Astrocyte of the cerebellum (primary cell): ENCODE measurements at places on chromosomes 12 and 14.

GRCh38 chr14:106511800-106512198, 985.4 kb downstream of the TMEM121 start:
- no peak for DNase-seq

DNA sequence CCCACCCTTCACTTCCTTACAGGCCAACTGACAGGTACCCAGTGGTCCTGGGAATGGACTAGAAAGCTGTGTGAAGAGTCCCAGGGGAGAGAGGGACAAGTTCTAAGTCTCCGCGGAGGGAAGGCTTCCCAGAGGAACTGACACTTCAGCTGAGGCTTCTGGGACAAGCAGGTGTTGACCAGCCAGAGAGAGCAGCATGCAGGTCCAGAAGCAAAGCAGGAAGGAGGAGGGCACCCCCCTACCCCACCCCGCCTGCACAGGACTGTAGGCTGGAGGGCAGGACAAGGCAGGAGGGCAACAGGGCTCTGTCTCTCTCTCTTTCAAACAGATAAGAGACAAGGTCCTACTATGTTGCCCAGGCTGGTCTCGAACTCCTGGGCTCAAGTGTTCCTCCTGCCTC, 58.2 kb upstream of the CORO1C start:
- DNase-seq, result no peak

DNA sequence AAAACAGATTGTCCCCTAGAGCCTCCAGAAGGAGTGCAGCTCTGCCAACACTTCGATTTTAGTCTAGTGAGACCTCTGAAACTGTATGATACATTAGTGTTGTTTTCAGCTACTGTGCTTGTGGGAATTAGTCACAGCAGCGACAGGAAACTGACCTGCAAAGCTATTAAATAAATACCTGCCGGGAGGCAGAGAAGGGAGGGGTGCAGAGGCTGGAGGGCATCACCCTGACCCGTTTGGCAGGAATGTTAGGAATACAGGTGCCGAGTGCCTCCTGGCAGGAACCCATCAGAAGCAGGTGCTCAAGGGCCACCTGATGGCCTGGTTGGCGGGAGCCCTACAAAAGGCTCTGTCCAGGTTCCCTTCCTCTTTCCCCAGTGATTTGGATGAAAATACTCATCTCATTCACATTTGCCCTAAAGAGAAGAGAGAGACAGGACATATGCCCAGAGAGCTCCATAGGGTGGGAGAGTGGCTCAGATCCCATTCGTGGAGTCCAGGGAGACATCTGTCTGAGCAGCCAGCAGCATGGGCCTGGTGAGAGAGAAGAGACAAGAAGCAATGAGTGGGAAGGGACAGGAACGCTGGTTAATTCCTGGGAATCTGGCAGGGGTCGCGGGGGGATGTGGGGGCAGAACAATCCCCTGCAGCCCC, 44.6 kb downstream of the C14orf132 start:
- DNase-seq, result no peak

GRCh38 chr12:41228066-41228820, 40.1 kb downstream of the PDZRN4 start:
- no peak for DNase-seq

- no peak for DNase-seq
These were observed 295.7 kb downstream of the ADGRD1 start for GRCh38 chr12:131249246-131250027.

DNA sequence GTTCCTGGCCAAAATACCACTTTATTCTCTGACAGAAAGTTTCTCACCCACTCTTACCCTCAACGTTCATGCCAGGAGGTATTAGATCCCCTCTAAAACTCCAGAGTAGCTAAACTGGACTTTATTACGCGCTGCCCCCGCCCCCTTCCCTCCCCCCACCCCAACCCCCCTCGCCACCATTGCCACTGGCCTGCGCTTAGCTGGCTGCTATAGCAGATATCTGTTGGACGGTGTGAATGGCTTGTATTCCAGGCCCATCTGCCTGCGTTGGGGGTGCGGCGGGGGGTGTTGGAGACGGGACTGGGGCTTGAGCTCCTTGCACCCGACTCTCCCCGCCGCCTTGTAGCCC, 564 bp upstream of the THTPA start:
- no peak for DNase-seq

DNA sequence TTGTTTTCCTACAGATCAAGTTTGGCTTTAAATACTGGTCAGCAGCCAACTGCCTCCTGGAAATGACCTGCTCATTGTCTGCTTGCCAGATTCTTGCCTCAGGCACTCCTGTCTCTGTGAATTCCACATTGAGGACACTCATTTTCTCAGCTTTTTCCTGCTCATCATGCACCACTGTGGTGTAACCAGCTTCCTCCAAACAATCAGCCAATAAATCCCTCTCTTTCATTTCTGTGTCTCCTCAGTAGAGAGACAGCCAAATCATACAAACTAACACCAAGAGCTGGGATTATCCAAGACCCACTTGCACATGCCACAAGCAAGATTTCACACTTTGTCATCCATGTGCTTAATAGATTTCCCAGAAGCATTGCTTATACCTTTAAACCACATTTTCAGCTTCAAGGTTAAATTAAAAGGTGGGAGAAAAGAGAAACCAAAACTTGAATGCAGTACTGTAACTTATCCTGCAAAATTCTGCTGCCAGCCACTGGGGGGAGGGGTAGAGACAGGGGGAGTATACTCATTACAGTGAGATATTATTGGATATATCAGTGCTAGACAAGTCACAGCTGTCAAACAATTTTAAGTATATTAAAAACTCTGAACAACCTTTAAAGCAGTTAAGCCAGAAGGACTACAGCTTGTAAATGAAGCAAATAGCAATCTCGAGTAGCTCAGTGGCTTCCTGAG, 105.0 kb downstream of the PPP2R5E start:
- DNase-seq, result peak; percentile 95

DNA sequence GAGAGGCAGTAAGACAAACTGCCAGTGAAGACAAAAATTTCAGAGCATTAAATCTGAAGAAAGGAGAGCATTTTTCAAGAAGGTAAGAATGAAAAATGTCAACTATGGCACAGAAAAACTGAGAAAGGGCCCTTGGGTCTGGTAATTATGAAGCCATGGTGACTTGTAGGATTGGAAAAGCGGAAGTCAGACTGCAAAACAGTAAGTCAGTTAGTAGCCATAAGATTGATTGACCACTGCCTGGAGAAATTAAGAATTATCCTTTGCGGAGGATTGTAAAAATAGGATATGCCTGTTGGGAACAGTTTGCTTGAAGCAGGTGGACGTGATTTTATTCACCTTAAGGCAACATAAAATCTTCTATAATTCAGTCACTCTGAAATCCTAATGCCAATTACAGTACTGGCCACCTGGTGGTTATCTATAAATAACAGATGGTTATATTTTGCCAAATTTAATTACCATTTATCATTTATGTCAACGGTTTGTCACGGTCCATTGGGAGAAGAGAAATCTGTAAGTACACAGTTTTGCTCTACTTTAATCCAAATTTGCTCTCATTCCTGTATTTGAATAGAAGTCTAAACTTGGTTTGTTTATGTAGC, 127.1 kb upstream of the CNTN1 start:
- DNase-seq, result no peak

DNA sequence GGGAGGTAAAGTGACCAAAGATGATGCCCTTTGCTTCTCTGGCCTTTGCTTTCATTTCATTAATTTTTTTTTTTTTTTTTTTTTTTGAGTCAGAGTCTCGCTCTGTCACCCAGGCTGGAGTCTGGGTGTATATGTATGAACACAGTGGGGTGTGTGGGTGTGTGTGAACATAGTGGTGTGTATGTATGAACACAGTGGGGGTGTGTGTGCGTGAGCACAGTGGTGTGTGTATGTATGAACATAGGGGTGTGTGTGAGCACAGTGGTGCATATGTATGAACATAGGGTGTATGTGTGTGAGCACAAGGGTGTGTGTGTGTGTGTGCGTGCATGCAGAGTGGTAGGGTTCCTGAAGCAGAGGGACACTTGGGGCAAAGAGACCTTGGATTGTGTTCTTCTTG, 9.6 kb downstream of the KLC1 start:
- DNase-seq, result no peak

GRCh38 chr12:112598626-112599025, 179.9 kb downstream of the PTPN11 start:
- DNase-seq, result no peak

GRCh38 chr12:116244001-116244400, 33.5 kb downstream of the MED13L start:
- DNase-seq, result no peak

- no peak for DNase-seq
These were observed at the start of gene FOXN4 for GRCh38 chr12:109308534-109309380. Gene FOXN4, minus strand, starts transcription at chr12:109309284. Its CDS starts 963 bp downstream, at chr12:109308321.

GRCh38 chr12:1821805-1822204, 1.4 kb downstream of the LRTM2 start:
- no peak for DNase-seq

GRCh38 chr12:6946033-6946919, 2.5 kb downstream of the C12orf57 start:
- no peak for DNase-seq

DNA sequence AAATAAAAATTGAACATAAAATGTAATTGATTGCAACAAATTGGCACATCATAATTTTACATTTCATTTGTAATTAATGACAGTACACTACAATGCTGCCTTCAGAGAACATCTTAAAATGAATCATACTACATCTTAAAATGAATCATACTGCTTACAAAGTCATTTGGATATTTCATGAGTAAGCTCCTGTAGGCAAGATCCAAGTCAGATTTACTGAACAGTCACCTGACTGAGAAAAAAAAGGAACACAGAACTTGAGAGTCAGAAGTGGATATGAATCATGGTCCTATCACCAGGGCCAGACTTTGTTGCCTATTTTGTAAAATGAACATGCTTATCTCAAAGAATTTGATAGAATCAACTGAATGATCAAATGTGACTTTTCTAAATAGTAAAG, 32.7 kb upstream of the FBLN5 start:
- peak; percentile 69 for DNase-seq

DNA sequence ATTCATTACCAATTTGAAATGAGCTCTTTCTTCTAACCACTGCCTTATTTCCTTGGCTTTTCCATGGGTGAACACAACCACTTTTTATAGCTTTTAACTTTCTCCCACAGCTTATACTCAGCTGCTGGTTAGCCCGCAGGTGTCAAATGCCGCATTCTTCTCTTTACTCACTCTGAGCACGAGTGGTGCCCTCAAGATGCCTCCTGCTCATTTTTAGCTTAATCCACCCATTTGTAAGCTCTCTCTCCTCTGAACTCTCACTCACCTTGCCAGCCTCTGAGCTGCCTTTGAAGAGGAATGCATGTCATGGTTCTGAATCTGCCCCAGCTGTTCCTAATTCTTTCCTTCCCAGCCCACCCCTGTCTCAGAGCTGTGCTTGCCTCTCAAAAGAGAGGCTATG, 449.4 kb upstream of the PRICKLE1 start:
- DNase-seq, result no peak

DNA sequence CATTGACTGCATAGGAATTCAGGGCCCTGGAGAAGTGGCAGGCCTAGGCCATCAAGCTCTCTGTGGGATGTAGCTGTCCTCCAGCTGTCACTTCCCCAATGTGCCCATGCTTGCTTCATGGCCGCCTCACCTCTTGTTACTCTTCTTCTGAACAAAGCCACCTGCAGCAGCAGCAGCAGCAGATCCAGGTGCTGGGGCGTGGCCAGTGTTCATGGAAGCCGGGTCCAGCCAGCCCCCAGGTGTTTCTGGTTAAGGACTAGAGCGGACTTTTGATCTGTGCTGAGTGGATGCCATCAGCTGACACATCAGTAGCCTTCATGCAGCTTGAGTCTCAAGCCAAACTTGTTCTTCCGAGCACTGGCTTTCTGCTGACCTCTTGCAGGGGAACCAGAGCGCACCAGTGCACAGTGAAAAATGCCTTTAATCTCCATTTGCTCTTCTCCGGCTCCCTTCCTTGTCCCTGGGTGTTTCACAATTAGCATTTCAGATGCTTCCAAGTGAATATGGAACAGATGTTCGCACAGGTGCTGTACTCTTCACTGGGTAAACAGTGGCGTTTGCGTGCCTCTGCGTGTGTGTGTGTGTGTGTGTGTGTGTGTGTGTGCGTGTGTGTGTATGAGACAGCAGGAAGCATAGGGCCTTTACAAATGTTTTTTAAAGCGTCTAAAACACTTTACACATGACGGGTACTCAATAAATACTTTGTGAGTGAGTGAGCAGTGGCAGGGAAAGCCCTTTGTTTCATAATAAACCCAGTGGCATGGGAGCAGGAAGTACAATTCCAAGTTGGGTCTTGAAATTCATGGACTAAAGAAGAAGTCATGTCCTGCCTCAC, 20.1 kb downstream of the TPCN1 start:
- no peak for DNase-seq

- DNase-seq, result no peak
These were observed 17.1 kb upstream of the NTS start for GRCh38 chr12:85856966-85857365.

- no peak for DNase-seq
These were observed 1617.9 kb upstream of the SEL1L start for GRCh38 chr14:83151571-83151970.

GRCh38 chr14:84657911-84658310, 872.0 kb upstream of the FLRT2 start:
- DNase-seq, result no peak

DNA sequence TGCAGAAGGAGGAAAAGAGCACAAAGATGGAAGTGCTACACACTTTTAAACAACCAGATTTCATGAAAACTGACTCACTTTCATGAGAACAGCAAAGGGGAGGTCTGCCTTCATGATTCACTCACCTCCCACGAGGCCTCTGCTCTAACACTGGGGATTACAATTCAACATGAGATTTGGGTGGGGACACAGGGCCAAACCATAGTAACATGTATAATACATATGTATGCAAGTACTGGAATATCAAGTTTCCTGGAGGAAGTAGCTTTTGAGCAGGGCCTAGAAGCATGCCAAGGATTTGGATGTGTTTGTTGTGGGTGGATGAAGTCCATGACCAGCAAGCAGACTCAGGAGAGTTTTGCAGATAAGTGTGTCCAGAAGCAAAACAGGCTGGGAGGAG, 409.0 kb downstream of the RGS6 start:
- DNase-seq, result no peak

DNA sequence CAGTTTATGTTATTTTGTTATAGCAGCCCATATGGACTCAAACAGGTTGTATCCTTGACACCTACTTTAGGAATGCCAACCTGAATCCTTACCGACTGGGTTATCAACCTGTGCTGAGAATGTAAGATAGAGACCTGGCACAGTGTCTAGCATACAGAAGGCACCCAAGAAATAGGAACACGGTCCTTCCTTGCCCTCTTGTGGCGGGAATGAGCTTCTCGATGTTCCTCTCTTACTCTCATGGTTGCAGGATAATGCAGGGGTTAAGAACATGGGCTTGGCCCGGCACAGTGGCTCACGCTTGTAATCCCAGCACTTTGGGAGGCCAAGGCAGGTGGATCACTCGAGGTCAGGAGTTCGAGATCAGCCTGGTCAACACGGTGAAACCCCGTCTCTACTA, 6.5 kb downstream of the C12orf43 start:
- DNase-seq, result peak; percentile 13

DNA sequence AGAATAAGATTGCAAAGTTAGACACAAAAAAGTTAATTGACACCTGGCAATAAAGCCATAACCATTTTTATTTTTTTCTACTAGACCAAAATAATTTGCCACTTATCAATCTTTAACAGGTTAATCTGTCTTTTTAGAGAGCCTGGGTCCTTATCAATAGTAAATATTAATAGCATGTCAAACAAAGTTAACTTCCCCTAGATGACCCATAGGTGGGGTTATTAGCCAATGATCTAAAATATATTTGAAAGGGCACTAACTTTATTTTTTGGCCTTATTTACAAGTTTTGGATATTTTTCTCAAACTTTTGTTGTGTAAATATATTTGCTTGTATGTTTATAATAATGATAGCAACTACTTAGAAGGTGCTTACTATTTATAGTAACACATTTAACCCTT, 3.9 kb downstream of the ANKRD33 start:
- no peak for DNase-seq
